Coronary artery (tissue), 2 donors: ENCODE measurements at places on chromosomes 1 and 21.

DNA sequence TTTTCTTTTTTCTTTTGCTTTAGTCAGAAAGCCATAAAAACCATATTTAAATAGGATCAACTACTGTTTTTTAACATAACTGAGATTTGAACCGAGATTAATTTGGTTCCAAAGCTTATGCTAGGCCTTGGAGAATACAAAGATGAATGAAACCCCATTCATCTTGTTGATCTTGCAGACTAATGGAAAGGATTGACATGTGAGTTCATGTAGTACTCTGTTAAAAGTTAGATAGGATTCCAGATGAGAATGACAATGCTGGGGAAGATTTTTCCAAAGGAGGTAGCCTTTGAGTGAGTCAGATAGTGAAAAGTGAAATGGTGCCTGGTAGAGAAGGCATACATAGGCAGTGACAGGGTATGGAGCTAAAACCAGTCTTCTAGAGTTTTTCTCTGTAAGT lies 22.7 kb downstream of the RBM15 start:
- no peak for DNase-seq

GRCh38 chr1:180425952-180426351 lies 76.4 kb downstream of the ACBD6 start:
- DNase-seq, result no peak

- no peak for DNase-seq
These were observed 70.4 kb downstream of the PLEKHA6 start for GRCh38 chr1:204289280-204289679.

GRCh38 chr1:241840164-241840563 lies 7.8 kb upstream of the EXO1 start:
- no peak for DNase-seq

DNA sequence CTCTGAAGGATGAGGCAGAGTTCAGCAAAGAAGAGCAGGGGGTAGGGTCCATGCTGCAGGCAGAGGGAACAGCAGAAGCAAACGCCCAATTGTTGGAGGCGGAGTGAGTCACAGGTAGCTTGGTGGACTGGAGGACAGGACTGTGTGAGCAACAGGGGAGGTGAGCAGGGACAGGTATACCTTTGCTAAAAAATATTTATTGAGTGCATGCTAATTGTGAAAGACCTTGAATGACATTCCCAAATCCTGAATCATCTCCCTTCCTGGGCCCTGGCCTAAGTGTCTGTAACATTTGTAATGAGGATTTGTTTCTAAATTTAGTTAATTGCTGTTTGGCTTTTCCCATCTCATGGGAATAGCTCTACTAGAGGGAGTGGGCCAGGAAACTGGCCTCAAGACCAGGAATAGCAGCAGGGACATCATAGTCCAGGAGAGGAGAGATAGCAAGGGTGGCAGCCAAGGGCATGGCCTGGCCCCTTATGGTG lies 123.7 kb downstream of the FOXD2 start:
- DNase-seq, result no peak

- no peak for DNase-seq
These were observed 44.3 kb upstream of the BATF3 start for GRCh38 chr1:212743901-212744475.

DNA sequence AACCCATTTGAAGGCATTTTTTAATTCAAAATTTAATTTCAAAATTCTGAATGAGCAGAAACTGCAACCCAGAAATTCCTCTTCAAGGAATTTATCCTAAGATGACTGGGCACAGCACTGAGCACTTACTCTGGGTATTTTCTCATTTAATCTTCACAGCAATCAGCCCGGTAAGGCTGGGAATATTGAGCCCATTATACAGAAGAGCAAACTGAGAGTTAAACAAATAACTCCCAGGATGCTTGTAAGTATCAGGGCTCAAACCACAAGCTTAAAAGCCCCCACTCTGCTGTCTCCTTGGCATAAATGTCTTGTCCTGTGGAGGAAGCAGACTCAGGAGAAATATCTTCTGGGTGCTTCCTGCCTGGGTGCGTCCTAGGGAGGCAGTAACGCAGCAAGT lies 53.0 kb upstream of the SPOCD1 start:
- no peak for DNase-seq

DNA sequence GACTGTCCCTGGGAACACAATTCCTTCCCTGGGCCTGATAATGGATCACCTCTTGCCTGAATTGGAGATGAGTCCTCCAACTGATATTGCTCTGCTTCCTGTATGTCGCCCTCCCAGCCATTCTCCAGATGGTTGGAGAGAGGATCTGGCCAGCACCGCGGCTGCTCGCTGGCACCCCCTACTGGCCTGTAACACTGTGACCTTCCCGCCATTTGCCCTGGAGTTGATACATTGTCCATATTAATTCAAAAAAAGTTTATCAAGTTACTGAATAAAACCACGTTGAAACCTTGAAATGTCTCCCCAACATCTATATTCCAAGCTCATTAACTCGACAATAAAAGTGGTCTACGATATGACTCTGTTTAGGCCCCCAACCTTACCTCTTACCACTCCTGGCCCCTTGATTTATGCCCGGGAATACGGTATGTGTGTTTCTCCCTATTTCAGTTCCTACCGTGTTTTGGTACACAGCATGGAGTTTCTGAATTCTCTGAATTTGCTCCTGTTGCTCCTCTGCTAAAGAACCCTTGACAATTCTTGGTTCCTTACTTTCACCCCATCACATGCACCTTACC lies 241.8 kb upstream of the KIAA0040 start:
- DNase-seq, result no peak
